ENCODE measurements at places on chromosomes 11 and 22.

GRCh38 chr22:35399114-35399677 is 744 bp upstream of the MCM5 start:
- no peak for DNase-seq

DNA sequence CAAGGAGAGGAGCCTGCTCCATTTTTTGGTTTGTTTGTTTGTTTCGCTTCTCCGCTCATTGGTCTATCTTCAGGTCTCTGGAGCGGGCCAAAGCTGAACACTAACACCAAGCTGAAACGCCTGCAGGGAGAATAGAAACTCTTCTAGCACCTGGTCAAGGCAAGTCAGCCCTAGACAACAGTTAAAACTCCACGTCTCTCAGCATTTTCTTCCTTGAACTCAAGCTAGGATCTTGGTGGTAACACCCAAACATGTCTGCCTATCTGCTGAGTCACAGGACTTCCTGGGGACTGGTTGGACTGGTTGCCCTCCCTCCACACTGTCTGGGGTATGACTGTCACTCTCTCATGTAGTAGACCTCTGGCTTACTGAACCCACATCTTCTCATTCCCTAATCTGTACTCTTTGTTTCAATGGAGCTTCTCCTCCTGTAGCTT is 23.9 kb upstream of the RBFOX2 start:
- no peak for DNase-seq

DNA sequence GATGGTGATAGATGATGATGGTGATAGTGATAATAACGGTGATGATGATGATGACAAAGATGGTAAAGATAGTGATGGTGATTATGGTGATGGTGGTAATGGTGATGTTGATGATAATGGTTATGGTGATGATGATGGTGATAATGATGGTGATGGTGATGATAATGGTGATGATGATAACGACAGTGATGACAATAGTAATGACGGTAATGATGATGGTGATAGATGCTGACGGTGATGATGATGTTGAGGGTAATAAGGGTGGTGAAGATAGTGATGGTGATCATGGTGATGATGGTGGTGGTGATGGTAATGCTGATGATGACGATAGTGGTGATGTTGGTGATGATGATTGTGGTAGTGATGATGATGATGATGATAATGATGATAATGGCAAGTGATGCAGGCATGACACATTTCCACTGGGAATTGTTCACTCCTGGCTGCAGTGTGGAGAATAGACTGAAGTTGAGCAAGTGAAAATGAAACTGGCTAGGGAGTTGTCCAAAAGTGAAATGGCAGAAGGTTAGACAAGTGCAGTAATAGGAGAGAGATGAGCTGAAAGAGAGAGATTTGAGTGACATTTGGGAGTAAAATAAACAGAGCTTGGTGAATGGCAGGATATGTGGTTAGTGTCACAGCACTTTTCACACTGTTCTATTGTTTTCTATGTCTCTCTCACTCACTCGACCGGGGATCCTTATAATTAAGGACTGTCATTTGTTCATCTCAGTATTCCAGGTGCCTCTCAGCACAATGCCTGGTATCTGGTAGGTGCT is 992.5 kb downstream of the OPCML start:
- no peak for DNase-seq

- DNase-seq, result no peak
These were observed 810 bp upstream of the HBB start for GRCh38 chr11:5227681-5228080.

DNA sequence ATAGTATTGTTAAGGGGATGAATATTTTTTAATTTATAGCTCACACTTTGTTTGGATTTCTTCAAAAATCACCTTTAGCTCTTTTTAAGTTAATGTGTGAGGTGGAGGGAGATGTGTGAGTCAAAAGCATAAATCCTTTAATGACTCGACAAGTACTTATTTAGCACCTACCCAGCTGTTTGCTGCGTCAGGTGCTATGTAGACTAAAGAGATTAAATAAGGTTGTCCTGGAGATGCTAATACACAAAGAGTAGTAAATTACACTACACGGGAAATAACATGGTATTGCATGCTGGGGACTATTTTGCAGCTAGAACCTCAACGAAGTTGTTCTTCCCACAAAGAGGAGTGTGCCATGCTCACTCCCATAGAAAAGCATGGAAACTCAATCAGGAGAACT is 583.3 kb upstream of the TENM4 start:
- no peak for DNase-seq

DNA sequence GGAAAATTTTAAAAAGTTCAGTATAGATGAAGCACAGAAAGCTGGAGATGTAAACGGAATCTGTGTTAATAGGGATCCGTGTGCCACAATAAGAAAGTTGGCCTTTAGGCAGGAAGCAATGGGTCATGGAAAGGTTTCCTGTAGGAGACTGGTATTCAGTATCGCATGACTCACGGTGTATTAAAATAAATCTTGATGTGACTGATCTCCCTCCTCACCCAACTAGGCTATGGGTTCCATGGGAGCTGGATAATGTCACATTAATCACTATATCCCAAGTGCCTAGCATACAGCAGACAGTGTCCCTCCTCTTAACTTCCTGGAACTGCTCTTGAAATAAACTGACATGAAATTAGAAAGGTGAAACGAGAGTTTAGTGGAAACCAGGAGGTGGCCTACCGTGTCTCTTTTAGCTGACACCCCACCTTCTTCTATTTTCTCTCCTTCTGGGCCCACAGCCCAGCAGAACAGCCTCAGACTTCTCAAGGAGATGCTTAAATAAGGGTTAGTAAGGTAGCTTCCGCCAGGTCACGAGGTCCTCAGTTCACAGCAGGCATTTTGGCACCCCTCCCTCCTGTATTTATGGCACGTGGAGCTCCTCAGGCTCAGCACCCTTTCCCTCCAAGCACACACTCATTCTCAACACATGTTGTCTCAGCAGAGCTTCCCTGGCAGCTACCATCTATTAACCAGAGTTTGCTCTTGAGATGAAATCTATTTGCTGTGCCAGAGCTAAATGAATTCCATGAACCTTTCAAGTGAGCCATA is 118.8 kb downstream of the NXPE2 start:
- no peak for DNase-seq

DNA sequence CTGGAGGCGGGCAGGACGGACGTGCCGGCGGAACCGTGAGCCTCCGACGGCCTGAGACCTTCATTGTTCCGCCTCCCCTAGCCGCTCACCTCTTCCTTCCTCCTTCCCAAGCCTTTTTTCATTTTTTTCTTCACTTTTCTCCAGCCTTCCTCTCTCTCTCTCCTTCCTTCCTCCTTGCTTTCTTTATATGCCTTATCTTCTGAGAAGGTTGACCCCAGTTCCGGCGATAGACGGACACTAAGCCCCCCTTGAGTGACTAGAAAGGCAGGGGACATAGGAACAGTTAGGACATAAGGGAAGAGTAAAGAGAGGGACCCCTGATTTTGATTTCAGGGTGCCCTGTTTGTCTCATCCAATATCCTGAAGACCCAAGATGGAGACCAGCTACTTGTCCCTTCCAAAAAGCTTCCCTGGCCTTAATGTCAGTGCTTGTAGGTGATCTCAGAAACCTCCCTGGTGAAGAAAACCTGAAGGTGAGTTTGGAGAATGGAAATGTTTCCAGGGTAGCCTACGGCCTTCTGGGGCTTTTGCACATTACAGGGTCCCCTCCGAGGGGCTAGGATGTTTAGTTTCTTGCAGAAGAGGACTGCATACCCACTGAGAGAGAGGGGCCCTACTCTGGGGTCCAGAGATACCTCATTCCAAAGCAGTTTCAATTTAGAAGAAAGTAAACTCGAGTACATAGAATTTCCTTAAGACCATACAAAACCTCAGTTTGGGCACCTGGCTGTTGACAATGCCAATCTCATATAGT is 3.5 kb downstream of the ADM start:
- no peak for DNase-seq

DNA sequence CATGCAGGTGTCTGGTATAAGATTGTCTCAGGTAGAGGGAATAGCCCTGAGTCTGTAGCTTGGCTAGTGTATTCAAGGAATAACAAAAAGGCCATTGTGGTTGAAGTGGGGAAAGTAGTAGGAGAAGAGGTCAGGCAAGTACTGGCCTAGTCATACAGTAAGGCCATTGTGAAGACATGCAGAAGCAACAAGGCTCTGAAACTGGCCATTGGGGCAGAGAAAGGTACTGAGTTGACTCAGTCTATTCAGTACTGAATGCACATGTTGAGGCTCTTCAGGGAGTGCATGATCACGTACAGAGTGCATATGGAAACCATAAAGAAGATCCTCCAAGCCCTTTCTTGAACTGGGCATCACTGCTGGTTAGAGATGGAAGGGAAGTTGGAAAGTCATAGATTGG is 477.6 kb downstream of the SOX6 start:
- no peak for DNase-seq

GRCh38 chr22:35021161-35021560 is 44.8 kb upstream of the ISX start:
- no peak for DNase-seq

DNA sequence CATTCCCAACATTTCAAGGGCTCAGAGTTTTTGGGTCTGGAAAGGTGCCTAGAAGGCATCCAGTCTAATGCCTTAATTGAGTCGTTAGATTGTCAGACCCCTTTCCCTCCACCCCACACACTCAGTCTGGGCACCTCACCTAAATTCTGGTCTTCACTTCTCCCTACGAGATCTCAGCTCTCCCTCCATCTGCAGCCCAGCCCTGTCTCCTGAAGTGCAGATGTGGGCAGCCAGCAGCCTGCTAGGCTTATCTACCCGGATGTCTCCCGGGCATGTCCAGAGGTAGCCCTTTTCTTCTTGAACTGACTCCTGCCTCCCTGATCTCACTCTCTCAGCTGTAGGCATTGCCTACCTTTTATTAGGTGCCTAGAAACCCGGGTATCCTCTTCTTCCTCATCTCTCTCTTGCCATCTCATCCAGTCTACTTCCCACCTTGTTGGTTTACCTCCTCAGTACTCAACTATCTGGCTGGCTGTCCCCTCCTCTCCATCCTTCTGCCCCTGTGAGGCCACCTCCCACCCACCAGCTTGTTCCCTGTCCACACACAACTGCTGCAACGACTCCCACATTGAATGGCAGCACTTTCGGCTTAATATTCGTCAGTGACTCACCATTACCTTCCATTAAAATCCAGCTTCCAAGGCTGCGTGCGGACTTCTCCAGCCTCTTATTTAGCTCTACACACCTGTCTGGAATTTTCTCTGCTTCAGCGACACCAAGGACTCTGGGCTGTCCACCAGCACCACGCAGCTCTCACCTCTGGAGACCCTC is 6.2 kb downstream of the SEPTIN3 start:
- DNase-seq, result no peak

DNA sequence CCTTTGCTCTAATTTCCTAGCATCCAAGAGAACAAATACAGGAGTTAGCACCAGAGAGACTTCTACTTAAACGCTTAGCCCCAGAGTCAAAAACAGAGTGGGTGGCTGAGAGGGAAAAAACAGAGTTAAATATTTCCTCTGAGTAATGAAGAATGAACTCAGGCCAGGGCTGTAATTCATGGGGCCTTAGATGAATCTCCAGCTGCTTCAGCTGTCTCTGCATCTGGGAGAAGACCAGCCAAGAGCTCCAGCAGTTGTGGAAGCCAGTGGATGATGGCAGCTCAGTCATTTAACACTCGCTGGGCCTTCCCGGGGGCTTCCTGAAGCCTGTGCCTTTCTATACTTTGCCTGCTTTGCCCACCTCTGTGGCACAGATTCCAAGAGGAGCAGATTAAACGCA is 5.7 kb upstream of the ADAMTS15 start:
- no peak for DNase-seq

DNA sequence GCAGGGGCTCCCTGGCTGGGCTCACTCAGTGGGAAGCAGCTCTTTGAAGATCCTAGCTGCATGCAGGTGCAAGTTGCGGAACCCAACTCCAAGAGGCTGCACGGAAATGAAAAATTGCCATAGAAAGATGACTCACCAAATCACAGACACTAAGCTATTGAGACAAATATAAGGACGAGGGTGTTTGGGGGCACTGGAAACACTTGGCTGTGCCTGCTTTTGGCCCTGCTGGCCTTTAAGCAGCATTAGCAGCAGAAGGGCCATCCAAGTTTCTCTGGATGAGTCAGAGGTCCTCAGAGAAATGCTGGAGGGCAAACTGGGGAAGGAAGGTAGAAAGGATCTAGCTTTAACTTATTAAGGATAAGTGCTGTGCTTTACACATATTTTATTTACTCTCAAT is 282.3 kb downstream of the KIRREL3 start:
- DNase-seq, result no peak

DNA sequence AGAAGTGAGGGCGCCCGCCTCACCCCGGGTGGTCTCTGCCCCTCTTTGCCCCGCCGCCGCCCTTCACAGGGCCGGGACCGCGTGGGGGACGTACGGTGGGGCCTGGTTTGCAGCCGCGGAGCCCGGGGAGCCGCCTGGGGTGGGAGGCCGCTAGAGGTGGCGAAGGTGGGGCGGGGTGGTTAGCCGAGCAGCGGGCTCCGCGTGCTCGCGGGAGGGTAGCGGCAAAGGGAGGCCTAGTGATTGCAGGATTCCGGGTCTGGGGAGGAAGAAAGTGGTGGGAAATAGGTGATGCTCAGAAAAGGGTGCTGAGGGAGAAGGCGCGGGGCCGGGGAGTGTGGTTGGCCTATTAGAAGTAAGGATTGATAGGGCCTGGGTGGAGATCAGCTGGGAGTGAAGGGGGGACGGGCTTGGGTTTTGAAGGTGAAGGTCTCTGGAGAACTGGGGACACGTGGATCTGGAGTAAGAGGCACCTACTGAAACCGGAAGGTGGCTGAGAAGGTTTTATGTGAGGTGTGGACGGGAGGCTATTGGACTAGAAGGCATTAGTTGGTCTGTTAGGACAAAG is 571 bp downstream of the FAR1 start:
- peak; percentile 18 for DNase-seq

DNA sequence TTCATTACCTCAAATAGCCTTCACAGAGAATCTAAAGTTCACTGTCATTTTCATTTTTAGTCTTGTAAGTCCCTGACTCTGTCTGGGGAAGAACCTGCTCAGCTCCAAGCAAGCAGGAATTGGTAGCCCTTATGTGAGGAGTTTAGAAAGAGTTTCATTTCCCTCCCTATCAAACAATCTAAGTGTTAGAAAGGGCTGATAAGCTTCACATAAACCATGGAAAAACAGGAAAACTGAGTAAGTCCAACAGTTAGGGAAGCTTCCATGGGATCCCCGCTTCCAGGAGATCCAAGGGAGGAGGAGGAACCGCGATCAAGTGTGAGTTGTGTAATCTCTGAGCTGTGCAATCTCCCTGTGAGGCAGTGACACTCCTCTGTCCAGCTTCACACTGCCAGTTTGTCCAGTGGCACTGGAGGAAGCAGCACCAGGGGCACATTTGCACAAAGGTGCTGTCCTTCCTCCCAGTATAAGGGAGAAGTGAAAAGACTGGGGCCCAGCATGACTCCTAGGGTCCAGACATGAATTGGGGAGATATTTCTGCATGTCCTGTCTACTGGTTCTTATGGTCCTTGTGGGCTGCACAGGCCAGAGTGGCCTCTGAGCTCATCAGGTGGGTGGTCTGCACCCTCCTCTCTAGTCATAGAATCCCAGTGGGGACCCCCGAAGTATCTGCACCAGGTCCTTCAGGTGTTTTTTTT is 4.3 kb downstream of the PRAME start:
- peak; percentile 44 for DNase-seq

DNA sequence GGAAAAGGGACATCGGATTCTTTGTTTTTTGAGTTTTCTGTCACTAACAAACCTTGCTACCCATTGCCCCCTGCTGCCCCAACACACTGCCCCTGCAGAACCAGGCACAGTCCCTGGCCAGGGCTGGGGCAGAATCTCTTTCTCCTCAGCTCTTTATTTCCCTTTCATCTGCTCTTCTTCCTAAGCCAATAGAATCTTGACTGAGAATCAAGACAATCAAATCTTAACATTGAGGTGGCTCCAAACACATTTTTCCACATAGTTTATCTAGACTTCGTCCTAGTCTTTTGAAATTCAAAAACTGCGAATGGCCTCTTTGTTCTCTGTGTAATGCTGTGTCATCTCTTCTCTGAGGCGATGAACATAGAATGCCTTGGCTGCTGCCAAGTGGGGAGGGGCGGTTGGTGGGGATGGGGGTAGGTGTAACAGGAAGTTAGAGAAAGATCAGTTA is 16.1 kb upstream of the NTM start:
- DNase-seq, result no peak
